Nucleus accumbens (tissue), 56 donors: ENCODE measurements at places on chromosomes 12 and 14.

DNA sequence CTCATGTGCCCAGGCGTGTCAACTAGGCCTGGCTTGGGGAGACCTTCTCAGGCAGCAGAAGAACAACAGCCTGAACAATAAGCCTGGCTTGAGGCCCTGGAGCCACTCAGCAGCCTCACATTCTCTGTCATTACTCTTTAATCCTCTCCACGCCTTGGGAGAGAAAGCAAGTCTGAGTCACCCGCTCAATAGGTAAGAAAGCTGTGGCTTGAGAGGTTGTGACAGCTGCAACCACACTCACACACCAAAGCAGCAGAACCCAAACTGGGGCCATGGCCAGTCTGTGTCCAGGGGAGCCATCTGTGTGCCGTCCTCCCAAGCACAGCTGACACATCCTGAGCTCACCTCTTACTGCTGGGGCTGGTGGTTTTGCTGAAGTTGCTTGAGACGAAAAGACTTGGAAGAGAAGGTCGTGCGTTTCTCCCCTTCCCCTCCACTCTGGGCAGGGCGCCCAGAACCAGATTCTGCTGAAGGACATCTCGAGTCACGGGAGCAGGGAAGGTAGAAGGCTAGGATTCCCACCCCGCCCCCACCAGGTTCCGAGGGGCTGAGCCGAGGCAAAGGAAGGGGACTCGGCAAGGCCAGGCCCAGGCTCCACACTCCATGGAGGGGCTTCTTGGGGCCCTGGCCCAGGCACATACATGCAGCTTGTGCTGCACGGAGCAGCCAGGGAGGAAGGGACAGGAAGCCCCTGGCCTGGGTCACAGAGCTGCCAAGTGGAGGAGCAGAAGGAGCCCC, 5.5 kb downstream of the TMEM63C start:
- DNase-seq: no peak

DNA sequence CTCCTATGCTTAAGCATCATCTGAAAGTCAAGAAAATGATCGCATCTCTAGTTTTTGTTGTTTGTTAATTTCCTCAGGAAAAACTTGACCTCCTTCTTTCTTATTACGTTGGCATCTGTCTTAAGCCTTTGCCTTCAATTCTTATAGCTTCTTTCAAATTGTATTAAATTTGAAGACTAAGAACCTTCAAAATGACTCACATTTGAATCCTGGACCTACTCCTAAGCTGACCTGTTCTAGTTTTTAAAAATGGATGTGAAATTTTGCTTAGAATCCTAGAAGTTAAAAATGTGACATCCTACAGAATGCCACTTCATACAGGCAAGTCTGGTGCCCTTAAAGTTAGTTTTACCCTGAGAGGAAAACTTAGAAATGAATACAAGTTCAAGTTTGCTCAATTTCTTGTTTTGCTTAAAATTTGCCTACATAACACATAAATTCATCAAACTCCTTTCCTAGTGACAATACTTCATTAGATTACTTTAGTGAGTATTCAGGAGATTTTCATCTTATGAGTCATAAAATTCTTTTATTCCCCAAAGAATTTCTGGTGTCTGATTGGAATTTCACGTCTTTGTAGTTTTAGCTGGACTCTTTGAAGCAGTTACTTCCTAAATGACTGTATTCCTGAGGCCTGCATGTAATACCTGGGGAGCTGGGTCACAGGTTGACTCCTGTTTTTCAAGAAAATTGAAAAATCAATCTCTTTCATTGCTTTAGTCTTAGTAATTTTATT, 152.3 kb downstream of the MSRB3 start:
- DNase-seq: no peak

- DNase-seq: no peak
Measured at GRCh38 chr14:33039311-33039710, 100.6 kb downstream of the NPAS3 start.

GRCh38 chr12:91618281-91618680, 435.7 kb upstream of the DCN start:
- DNase-seq: no peak

DNA sequence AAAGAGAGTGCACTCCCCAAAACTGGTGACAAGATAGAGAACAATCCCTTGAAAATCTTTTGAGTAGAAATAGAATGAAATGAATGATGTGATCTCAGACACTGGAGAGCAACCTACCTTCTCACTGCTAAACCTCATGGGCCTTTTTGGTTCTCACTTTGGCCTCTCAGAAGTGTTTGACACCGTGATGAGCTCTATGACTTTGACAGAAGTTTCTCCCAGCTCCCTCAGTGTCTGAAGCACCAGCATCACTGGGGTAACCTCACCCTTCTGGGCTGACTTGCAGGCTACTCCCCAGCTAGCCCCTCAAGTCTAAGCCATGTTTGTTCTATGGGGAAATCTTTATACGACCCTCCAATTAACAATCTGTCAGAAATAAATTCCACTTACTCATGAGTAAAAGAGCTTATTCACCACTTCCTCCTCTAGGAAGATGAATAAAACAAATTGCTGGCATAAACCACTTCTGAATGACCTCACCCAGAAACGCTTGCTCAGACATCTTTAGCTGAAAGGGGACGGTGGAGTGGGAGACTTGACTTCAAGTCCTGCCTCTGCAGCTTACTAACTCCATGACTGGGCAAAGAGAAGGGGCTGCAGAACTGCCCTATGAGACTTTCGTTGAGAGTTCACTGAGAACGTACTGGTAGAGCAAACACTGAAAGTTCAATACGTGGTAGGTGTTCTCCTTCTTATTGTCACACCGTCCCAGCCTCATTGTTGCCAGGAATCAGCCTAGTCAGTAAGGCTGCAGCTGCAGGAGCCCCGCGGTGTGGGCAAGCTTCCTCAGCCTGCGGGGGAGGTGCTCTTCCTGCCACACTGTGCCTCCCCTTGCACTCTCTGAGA, 46.5 kb downstream of the ST8SIA1 start:
- no peak for DNase-seq

GRCh38 chr12:76711241-76711640, 52.7 kb upstream of the ZDHHC17 start:
- no peak for DNase-seq

GRCh38 chr12:24911271-24911791, 37.6 kb downstream of the BCAT1 start:
- DNase-seq: no peak

DNA sequence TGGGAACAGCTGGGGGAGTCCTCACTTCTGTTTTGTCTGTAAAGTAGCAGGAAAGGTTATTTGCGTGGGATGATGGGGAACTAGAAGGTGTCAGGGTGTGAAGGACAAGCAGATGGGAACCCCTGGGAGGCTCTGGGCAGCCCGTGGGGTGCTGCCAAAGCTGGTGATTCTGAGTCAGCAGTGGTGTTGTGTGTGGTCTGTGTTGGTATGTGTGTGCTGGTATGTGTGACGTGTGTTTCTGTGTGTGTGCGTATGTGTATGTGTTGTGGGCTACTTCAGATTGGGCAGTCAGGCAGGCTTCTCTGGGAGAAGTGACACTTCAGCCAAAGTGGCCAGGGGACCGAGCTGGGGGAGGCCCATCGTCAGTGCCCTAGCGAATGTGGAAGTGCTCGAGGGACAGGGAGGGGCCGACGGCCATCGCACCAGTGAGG, 15.3 kb upstream of the BDKRB2 start:
- no peak for DNase-seq
